ENCODE measurements at places on chromosomes 5 and 9. TPM values are rescaled to one million over a fixed set of nuclear protein-coding genes. Genes with fewer than 3 reads are reported as not detected.

- H3K4me1 ChIP-seq = peaks cover 48% of the 10 kb centered on the region
- no peak for DNase-seq
- no peak overlapping the region for H3K27ac ChIP-seq
- peaks cover 6% of the 10 kb centered on the region for H3K36me3 ChIP-seq
- H3K4me3 ChIP-seq = no peak overlapping the region
Observed at GRCh38 chr5:126446498-126447224, 23.5 kb downstream of the GRAMD2B start.

DNA sequence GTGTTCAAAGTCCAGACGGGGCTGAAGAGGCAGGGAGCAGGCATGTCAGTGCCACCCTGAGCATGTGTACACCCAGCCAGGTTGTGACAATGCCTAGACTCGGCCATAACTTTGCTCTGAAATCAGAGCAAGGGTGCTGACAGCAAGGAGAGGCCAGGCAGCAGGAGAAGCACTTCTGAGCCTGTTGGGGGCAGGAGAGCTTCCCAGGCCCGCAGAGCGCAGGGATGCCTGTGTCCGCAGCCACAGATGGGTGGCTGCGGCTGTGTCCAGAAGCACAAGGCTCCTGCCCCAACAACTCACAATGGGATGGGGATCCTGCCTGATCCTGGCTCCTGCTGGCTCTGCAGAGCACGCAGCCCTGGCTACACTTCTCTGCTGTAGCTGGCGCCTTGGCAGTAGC is 373.9 kb downstream of the CHSY3 start:
- no peak overlapping the region for H3K27ac ChIP-seq
- H3K4me3 ChIP-seq = no peak overlapping the region
- DNase-seq = no peak
- no peaks in the 10 kb centered on the region for H3K36me3 ChIP-seq
- no peaks in the 10 kb centered on the region for H3K4me1 ChIP-seq

DNA sequence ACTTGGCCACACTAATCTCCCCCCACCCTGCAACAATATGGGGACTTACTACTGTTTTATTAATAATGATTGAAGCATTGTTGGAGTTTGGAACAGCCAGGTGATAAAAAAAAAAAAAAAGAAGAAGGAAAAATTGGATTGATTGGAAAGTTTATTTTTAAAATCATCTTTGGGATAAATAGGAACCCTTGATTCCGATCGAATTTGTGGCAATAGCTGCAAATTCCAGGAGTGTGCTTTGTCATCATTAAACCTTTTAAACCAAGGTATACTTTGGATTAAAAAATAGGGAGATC is 907 bp upstream of the NR2F1 start:
- H3K27ac ChIP-seq = no peak overlapping the region
- no peak for DNase-seq
- H3K36me3 ChIP-seq = no peaks in the 10 kb centered on the region
- H3K27me3 ChIP-seq = peaks cover 87% of the 10 kb centered on the region

DNA sequence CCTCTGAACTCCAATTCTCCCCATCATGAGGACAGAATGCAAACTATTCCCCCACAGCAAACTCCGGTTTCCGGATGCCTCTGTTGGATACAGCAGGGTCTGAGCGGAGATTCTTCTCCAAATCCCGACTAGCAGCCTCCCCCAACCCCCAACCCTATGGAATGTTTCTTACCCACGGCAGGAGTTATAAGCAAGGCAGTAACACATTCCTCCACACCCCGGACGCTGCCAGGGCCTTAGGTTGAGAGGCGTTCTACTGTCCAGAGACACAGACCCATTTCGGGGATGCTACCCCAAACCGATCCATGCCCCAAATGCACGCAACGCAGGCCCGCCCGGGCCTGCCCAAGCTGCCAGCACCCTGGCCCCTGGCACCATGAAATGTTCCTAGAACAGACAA is 85.6 kb upstream of the LMX1B start:
- H3K27ac ChIP-seq = no peak overlapping the region
- no peak overlapping the region for H3K4me3 ChIP-seq
- DNase-seq = no peak
- peaks cover 72% of the 10 kb centered on the region for H3K27me3 ChIP-seq

DNA sequence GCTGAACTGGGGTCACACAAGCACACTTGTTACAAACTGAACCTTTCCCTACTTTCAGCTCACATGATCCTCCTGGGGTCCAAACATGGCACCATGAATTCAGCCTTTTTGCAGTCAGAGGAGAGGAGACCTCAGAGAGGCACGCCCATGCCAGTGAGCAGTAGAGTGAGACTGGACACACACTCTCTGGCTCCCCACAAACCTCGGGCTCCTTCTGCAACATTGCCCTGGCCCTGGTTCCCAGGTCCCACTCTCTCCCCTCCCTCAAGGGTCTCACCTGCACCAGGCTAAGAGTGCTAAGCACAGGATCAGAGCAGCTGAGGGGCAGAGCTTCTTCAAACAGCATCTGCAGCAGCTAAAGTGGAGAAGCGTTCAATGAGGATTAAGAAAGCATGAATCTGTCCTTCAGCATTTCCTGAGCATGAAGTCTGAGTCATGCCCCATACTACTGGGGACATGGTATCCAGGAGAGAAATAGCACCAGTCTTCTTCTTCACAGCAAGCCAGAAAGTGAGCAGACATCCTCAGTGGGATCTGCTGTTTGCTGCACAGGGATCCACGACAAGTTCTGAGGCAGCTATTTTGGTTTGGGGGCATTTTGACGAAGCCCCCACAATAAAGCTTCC is 27.2 kb downstream of the SLC35A4 start:
- H3K4me1 ChIP-seq = peaks cover 33% of the 10 kb centered on the region
- H3K27me3 ChIP-seq = no peaks in the 10 kb centered on the region
- no peak overlapping the region for H3K4me3 ChIP-seq
- DNase-seq = no peak

DNA sequence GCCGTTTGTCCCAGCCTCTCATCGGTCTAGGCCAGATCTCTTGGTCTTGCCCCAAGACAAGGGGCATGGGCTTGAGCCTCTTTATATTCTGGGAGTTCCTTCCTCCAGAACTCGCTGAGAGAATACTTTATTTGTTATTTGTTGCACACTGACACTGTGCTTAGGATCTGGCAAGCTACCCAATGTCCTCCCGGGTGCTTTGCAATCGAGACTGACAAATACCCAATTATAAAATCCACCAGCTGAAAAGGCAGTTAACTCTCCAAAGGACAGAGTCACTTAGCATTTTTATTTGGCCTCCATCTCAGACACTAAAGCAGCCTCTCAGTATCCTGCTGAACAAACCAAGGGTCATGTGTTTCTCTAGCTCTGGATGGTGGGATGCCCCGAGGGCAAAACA is 500.2 kb upstream of the DAP start:
- no peaks in the 10 kb centered on the region for H3K36me3 ChIP-seq
- no peaks in the 10 kb centered on the region for H3K27me3 ChIP-seq
- H3K27ac ChIP-seq = no peak overlapping the region
- H3K4me3 ChIP-seq = no peak overlapping the region

DNA sequence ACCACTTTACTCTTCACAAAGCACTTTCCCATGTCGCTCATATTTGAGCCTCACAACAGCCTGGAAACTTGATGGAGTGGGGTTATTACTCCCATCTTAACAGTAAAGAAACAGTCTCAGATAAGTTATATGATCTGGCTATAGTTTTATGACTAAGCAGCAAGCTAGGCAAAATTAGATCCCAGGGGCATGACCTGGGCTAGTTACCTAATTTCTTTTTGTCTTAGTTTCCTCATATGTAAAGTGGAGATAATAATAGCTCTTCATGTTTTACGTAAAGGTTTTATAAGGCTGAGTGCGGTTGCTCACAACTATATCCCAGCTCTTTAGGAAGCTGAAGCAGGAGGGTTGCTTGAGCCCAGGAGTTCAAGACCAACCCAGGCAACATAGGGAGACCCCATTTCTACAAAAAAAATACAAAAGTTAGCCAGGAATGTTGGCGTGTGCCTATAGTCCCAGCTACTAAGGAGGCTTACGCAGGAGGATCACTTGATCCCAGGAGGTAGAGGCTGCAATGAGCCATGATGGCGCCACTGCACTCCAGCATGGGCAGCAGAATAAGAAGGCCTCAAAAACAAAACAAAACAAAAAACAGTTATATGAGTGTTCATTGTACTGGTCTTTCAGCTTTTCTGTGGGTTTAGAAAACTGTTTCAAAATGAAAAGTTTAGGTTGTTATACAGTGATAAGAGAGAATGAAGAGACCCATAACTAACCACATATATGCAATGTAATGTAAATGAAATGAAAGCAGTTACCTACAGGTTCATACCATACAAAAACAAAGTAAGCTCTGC is 6.5 kb upstream of the PLIN2 start:
- H3K36me3 ChIP-seq = no peaks in the 10 kb centered on the region
- no peak overlapping the region for H3K27ac ChIP-seq
- no peak for DNase-seq
- H3K4me3 ChIP-seq = no peak overlapping the region
- H3K4me1 ChIP-seq = peaks cover 12% of the 10 kb centered on the region
- H3K27me3 ChIP-seq = no peaks in the 10 kb centered on the region

DNA sequence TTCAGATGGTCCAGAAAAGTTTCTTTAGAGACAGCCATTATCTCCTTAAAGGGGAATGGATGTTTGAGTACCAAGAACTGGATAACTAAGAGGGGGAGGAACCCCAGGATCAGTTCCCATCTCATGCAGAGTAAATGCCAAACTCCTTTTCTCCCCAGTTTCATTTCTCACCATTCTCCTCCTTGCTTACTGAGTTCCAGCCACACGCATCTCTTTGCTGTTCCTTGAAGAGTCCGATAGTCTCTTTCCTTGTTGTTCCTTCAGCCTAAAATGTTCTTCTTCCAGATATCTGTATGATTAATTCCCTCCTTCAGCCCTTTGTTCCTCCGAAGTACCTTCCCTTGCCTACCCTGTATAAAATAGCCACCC is 30.0 kb downstream of the KDM4C start:
- H3K4me1 ChIP-seq = peaks cover 32% of the 10 kb centered on the region
- no peak overlapping the region for H3K4me3 ChIP-seq
- H3K27ac ChIP-seq = peak overlapping the region; percentile 38
- no peaks in the 10 kb centered on the region for H3K36me3 ChIP-seq
- no peaks in the 10 kb centered on the region for H3K27me3 ChIP-seq
- DNase-seq = no peak

GRCh38 chr9:38670542-38671371 is 49.2 kb downstream of the FAM240B start:
- peak overlapping the region; percentile 56 for H3K27ac ChIP-seq
- no peaks in the 10 kb centered on the region for H3K27me3 ChIP-seq
- H3K4me3 ChIP-seq = no peak overlapping the region

GRCh38 chr9:126108240-126108639 is 218.4 kb upstream of the MVB12B start:
- no peaks in the 10 kb centered on the region for H3K36me3 ChIP-seq
- no peaks in the 10 kb centered on the region for H3K4me1 ChIP-seq
- no peak for DNase-seq

DNA sequence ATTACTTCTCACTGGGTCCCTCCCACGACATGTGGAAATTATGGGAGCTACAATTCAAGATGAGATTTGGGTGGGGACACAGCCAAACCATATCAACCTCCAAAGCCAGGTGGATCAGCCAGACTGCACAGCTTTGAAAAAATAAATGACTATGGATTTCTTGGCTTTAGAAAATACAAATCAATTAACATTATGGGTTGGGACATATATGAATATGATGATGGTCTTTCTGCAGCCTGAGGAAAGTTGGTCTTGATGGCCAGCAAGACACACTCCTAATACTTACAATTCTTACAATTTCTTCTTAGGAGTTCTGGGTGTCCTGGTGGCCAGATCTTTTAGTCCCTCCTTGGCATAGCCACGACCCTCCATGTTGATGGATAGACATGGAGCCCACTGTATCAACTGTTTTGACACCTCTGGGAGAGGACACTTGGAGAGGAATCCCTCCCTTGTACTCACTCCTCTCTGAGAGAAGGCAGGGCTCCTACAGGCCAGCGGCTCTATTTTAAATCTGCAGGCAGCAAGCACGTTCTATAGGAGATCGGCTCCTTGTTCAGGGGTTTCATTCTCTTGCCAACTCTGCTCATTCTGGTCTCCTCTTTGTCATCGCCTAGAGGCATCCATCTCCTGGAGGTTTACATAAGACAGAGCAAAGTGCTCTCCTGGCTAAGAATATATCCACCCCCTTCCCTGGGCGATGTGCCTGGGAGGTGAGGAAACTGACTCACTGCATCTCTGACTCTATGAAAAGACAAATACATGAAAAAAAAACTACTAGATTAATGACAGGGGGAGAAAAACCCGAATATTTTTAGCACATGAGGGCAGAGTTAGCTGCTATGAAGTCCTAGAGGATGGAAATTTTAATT is 145.9 kb downstream of the CARTPT start:
- no peak overlapping the region for H3K4me3 ChIP-seq
- H3K27ac ChIP-seq = no peak overlapping the region
- H3K27me3 ChIP-seq = no peaks in the 10 kb centered on the region
- no peaks in the 10 kb centered on the region for H3K36me3 ChIP-seq
- peaks cover 5% of the 10 kb centered on the region for H3K4me1 ChIP-seq

- no peak for DNase-seq
- H3K27ac ChIP-seq = no peak overlapping the region
- H3K27me3 ChIP-seq = no peaks in the 10 kb centered on the region
- H3K4me1 ChIP-seq = no peaks in the 10 kb centered on the region
- no peaks in the 10 kb centered on the region for H3K36me3 ChIP-seq
- H3K4me3 ChIP-seq = no peak overlapping the region
Observed at GRCh38 chr9:104240890-104241289, 146.8 kb downstream of the SMC2 start.

- no peak overlapping the region for H3K4me3 ChIP-seq
- peaks cover 4% of the 10 kb centered on the region for H3K36me3 ChIP-seq
- no peaks in the 10 kb centered on the region for H3K4me1 ChIP-seq
- H3K27me3 ChIP-seq = no peaks in the 10 kb centered on the region
- no peak overlapping the region for H3K27ac ChIP-seq
- DNase-seq = no peak
Observed at GRCh38 chr5:142350021-142350420, 25.2 kb upstream of the SPRY4 start.

Gene ERAP2
- 6.7 TPM for total RNA-seq

Gene WNT8A
- total RNA-seq = not detected

Gene STXBP1
- total RNA-seq = 36.9 TPM

Gene CDKN2A
- 0.30 TPM for total RNA-seq

Gene MAMDC2
- 9.0 TPM for total RNA-seq

Gene TNC
- 3.4 TPM for total RNA-seq

Gene SAPCD2
- 0.25 TPM for total RNA-seq

Gene PCDHA11
- total RNA-seq = not detected

Gene RMRP
- 15,093 TPM for total RNA-seq

All from left ventricle myocardium inferior (tissue), 1 donor.